ENCODE measurements at places on chromosomes 4 and X. TPM values are rescaled to one million over a fixed set of nuclear protein-coding genes. Genes with fewer than 3 reads are reported as not detected.

- DNase-seq, result no peak
These were observed 21.6 kb downstream of the PIGG start for GRCh38 chr4:520683-521023.

- DNase-seq, result no peak
These were observed 45.6 kb upstream of the CCSER1 start for GRCh38 chr4:90081432-90082144.

DNA sequence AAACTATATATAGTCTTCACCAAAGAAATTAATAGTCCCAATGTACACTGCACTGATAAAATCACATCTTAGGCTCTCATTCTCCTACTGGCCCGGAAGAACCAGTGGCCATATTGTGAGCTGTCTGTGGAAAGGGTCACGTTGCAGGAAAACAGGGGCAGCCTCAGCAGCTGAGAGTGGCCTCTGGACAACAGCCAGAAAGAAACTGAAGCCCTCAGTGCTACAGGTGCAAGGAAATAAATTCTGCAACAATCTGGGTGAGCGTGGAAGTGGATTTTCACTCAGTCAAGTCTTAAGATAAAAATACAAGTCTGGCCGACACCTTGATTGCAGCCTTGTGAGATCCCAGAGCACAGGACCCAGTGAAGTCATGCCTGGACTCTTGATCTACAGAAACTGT, 3.2 kb upstream of the SLC25A14 start:
- DNase-seq, result no peak

DNA sequence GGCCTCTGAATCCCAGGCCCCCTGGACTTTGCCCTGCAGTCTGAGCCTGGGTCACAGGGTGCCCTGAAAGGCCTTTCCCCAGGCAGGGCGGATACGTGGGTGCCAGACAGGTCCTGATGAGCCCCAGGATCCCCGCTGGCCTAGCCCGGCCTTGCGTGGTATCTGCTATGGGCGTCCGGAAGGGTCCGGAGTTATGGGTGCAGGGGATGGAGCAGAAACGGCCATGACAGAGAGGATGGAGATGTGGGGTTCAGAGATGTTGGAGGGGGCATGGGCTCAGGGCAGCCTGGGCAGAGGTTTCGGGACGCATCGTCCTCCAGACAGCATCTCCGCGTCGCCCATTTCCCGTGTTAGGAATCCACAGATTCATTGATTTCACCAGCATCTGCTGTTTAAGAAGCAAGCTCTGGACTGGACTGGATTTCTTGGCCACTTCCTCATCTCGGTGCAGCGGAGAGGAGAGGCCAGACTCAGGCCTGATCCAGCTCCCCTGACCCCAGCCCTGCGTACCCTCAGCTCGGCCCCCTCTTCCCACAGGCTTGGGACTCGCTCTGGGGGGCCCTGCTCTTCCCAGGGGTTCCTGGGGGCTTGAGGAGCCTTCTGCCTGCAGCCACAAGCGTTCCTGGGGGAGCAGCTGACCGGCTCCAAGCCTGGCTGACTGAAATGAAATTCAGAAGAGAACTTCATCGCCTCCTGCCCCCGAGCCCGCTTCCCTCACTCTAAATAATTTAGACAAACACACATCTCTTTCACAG, 86.9 kb upstream of the ADRA2C start:
- DNase-seq, result no peak

DNA sequence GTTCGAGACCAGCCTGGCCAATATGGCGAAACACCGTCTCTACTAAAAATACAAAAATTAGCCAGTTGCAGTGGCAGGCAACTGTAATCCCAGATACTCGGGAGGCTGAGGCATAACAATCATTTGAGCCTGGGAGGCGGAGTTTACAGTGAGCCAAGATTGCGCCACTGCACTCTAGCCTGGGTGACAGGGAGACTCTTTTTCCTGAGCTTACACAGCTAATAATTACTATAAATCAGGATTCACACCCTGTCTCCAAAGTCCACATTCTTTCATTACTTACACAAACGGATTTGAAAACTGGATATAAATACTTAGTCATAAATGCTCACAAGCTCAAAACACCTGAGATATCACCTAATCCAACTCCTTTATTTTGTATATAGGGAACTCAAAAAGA, 151.6 kb downstream of the LRBA start:
- no peak for DNase-seq

GRCh38 chr4:154622598-154622997, 10.1 kb upstream of the FGG start:
- DNase-seq, result no peak

GRCh38 chrX:143378851-143379250, 138.4 kb downstream of the SPANXN3 start:
- DNase-seq, result no peak

DNA sequence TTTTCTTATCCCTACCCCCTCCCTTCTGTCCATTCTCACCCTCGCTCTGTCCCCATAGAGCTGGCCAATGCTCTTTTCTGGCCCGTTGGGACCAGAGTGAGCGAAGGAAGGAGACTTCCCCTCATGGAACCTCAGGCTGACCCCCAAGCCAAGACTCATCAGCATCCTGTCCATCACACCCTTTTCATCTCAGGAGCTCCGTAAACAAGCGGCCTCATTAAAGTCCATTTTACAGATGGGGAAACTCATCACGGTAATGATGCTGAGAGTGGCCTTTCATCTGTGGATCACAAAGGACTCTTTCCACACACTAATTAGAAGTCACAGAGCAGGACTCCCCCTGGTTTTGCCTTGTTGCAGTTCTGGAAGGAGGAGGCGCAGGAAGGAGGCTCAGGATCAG, 67.4 kb upstream of the SLC34A2 start:
- DNase-seq, result no peak

DNA sequence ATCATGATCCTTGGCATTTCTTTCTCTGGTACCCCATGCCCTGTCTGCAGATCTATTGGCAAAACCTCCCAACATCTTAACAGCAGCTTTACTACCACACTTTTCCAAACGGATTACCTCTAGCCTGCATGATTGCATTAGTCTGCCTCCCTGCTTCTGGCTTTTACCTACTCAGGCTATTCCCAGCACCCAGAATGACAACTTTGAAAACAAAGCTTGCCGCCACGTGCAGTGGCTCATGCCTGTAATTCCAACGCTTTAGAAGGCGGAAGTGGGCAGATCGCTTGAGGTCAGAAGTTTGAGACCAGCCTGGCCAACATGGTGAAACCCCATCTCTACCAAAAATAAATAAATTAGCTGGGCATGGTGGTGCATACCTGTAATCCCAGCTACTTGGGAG, 60.2 kb downstream of the UBE2K start:
- no peak for DNase-seq

DNA sequence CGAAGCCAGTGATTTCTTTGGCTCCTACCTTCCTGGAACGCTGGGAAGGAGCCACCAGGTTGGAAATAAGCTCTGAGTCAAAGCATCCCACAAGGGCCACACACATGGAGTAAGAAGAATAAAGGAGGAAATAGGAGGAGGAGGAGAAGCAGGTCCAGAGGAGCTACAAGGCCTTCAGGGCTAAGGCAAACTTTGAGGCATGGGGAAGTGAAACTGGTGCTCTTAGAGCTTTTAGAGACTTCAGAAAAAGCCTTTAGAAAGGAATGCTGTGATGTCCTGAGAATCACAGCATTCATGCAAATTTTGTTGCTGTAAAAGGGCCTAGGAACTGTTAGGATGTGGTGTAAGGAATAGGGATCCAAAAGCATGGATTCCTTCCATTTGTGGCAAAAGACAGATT, 135.9 kb upstream of the ARHGEF9 start:
- no peak for DNase-seq

GRCh38 chr4:40261231-40262076, 64.6 kb downstream of the RHOH start:
- no peak for DNase-seq

- DNase-seq, result no peak
These were observed 36.7 kb downstream of the CHRDL1 start for GRCh38 chrX:110758781-110759422.

DNA sequence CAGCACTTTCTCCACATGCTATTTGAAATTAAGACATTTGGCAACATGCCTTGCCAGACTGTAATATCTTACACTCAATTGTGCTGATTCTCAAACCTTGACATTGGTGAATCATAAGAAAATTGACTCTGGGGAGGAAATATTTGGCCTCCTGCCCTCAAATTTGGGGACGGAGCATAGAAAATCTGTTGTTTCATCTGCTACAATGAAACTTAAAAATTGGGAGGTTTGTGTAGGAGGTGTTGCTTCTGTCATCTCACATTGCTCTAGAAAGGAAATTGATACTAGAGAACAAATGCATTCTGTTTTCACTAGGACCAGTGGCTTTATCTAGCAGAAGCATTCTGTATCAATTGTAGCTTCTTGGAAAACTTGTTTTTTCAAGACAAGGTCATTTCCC, 5.3 kb downstream of the OCRL start:
- DNase-seq, result no peak

The FAT1 gene
- polyA plus RNA-seq, result 242 TPM

The CENPVL1 gene
- 0.32 TPM for polyA plus RNA-seq

The GC gene
- polyA plus RNA-seq, result 0.27 TPM

The NEUROG2 gene
- polyA plus RNA-seq, result not detected

The SLC34A2 gene
- polyA plus RNA-seq, result 25.2 TPM
